ENCODE measurements at places on chromosomes 2 and 18. TPM values are rescaled to one million over a fixed set of nuclear protein-coding genes. Genes with fewer than 3 reads are reported as not detected.

GRCh38 chr2:14746133-14746532 lies 113.6 kb downstream of the LRATD1 start:
- DNase-seq, result no peak

- no peak for DNase-seq
These were observed 382.7 kb upstream of the SALL3 start for GRCh38 chr18:78596794-78597345.

- DNase-seq, result no peak
These were observed 496.7 kb downstream of the NRXN1 start for GRCh38 chr2:50535256-50535655.

- no peak for DNase-seq
These were observed 149.9 kb downstream of the RBM43 start for GRCh38 chr2:151111599-151112278.

GRCh38 chr18:72783530-72783929 lies 84.3 kb downstream of the NETO1 start:
- DNase-seq, result no peak

DNA sequence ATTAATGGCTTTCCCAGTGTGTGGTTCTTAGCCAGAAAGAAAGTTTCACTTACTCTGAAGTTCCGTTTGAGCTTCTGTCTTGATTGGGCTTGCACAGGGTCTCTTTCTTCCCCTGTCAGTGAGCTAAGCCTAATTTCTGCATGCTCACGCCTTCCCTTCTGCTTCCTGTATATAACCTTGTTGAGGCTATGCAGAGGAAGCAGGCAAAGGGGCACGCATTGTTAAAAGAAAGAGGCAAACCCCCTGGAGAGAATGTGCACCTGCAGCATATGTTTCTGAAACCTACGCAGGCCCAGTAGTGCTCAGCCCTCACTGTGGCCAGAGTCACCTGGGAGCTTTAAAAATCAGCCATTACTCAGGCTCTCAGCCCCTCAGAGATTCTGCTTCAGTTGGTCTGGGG lies 14.5 kb upstream of the PLA2R1 start:
- no peak for DNase-seq

DNA sequence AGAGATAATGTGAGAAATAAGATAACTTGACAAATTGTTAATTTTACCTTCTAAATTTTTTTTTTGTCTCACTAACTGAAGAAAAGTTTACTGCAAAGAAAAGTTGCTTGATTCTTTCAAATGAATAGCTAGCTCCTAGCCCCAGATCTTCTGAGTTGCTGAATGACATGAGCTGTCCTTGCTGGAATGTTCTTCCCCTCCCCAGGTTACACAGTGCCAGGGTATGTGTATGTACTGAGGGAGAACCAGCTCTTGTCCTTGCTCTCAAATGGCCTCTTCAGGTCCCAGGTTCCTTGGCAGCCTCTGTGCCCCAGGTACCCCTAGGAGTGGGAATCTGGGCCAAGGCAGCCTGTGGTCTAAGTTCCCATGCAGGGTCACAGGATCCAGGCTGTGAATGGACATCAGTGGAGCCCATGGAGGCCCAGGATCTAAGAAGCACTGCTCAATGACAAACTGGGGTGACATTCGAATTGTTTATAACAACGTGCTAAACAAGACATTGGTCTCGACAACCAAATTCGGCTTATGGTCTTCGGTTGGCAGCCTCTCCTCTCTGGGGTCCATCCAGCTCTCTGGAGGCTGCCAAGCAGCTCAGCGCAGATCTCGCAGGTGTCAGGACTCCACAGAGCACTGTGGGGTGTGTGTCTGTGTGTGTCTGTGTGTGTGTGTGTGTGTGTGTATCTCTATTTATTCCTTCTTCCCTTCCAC lies 17.1 kb upstream of the INO80C start:
- no peak for DNase-seq

DNA sequence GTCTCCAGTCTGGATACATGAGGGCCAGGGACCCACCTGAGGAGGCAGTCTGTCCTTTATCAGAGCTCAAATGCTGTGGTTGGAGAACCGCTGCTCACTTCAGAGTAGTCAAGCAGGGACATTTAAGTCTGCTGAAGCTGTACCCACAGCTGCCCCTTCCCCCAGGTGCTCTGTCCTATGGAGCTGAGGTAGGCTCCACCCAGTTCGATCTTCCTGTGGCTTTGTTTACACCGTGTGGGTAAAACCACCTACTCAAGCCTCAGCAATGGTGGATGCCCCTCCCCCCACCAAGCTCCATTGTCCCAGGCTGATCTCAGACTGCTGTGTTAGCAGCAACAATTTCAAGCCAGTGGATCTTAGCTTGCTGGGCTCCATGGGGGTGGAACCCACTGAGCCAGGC lies 731.4 kb upstream of the HS6ST1 start:
- no peak for DNase-seq

DNA sequence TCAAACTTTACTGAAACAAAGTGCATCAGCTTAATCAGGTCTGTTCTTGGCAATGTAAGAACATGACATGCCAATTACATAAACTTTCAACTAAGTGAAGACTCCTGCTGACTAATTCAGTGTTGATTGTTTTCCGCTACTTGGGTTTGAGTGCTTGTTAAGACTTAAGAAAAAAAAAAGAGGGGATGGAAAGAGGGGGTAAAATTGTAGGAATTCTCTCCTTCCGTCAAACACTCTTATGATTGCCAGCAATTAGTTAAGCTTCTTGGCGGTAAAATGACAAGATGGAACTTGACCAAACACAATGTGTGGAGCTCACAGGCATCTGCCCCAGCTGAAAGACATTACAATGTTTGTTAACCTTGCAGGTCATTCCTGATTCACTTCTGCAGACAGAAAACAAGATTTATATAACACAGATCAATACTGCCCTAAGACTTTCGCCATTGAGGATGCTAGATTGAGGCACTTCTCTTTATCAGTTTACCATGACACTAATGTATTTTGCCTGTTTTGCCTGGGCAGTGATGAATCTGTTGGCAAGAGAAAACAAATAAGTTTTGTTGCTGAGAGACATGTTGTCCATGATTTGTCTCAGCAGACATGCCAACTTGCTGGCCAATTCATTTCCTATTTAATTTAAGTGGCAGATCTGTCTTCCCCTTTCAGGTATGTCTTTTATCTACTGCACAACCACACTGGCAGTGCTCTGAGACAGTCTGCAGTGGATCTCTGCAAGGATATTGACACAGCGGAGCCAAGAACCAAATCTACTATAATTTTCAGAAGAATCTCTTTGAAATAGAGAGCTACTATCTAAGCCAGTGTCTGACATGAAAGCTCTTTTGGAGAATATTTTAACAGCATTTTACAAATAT lies 410.0 kb upstream of the KCNH7 start:
- DNase-seq, result no peak

DNA sequence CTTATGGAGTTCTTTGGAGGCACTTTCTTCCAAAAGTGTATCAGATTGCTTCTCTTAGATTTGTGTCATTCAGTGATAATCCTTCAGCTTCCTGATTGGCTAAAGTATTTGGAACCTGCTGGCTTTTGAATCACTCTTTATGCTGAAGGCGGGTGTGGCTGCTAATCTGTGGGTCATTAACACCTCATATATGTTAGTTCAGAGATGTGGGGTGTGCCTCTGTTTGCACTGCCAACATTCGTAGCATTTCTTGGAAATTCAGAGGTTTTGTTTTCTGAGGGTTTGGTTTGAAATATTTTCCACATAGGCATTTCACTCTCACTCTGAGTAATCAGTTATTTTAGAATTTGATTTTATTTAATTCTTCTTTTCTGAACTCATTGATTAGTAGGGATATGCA lies 1604.4 kb upstream of the ACVR2A start:
- no peak for DNase-seq

- DNase-seq, result no peak
These were observed 141.6 kb downstream of the HDAC4 start for GRCh38 chr2:239259173-239259572.

DNA sequence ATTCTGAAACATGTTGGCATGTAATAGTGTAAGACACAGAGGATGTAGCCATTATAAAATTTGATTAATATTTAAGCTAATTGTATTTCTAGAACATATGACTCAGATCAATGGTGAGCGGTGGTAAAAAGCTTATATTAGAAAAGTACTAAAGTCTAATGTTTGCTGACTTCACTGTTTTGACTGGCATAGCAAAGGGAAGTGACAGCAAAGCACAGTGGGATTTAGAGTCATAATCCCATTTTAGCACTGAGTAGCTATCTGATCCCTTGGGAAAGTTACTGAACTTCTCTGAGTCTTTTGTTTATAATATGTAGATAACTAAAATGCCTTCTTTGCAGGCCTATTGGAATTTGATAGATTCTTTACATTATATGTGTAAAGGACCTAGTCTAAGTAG lies 60.4 kb downstream of the KIAA1328 start:
- DNase-seq, result no peak

- DNase-seq, result no peak
These were observed 29.8 kb downstream of the STARD6 start for GRCh38 chr18:54327818-54328217.

GRCh38 chr2:229475778-229476177 lies 204.7 kb upstream of the PID1 start:
- no peak for DNase-seq

DNA sequence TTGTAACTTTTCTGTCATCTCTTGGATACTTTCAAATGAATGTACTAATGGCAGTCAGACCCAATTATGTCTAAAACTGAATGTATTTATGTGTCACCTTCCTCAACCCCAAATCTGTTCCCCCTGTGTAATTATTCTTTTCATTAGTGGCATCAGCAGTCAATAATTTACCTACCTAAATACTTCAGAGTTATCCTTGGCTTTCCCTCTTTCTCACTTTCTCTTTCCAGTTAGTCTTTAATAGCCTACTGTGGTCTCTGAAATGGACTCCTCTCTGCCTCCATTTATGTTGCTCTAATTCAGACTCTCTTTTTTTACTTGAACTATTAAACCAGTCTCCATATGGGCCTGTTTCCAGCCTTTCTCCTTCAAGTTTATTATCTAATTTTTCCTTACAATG lies 21.0 kb downstream of the C18orf63 start:
- DNase-seq, result no peak

GRCh38 chr18:79608069-79608468 lies 71.5 kb upstream of the CTDP1 start:
- DNase-seq, result no peak

DNA sequence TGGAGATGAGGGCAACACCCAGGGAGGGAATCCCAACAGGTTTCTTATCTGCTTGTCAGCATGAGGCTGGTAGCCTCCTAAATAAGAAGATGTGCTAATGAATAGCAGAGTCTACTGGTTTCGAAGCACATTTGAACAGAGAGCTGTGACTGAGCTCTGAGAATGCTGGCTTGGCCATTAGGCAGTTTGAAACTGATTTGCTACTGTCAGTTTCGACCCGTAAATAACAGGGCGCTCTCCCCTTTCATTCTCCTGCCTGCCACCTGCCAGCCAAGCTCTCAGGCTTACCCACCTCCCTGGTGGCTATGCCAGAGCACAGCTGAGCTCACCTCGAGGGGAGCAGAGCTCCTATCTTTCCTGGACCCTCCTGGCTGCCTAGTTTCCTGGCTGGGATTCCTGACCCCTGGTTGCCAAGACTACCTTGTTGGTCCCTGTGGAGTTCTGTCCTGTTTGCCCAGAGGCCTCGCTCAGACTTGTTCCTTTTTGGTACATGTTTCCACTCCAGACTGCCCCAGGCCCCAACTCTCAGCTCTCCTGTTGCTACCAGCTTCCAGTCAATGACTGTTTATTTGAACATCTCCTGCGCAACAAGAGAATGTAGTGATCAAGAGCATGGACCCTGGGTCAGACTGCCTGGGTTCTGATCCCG lies 102.3 kb upstream of the ALPP start:
- no peak for DNase-seq

DNA sequence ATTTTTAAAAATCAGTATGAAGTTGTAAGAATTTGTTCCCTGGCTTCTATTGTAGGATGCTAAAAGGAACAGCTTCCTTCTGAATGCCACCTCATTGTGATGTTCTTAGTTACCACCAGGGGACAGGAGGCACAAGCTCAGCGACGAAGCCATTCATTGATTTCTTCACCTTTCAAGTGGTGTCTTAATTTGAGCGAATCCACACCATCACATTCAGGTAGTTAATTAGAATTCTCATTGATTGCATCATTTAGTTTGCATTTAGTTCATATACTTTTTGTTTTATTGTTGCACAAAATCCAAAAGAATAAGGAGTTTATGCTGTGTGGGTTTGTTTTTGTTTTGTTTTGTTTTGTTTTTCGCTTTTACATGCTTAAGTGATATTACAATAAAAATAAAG lies 23.1 kb downstream of the CYP27C1 start:
- DNase-seq, result no peak

DNA sequence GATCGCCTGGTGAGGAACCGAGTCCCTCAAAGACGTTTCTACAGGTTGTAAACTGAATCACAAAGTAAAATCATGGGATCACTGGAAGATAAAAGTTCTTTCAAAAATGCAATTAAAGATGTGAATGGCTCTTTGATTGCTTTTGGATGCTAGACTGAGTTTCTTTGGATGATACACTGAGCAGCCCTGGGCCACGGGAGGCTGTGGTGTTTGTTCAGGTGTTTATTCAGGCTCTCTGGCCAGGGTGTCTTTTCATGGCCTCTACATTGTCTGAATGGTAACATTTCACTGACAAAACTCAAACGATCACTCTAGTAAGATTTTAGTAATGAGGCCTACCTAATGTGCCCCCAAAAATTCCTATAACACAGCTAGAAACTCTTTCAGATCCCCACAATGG lies 48.4 kb upstream of the SPATS2L start:
- no peak for DNase-seq

DNA sequence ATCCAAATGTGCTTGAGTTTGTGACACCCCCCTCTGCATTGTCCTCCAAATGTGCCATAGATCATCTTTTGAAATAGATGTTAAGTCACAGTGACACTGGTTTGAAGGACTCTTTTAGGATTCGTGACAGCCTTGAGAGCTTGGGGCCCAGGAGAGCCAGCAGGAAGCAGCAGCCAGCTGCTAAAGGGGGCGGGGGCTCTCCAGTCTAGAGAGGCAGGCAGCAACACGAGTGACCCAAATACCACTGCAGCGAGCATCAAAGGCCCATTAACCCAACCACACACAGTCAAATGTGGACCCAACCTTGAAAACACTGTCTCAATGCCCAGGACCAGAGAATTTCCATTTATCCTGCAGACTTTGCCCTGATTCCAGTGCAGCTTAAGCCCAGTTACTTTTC lies 75.6 kb downstream of the ZBTB7C start:
- no peak for DNase-seq

The RTKN gene
- 14.5 TPM for total RNA-seq

The LYPD1 gene
- total RNA-seq, result 29.2 TPM

The TBR1 gene
- not detected for total RNA-seq

The SPATA3 gene
- not detected for total RNA-seq

The PLCD4 gene
- 0.93 TPM for total RNA-seq

The TGFA gene
- total RNA-seq, result 0.93 TPM

The UCN gene
- total RNA-seq, result 1.4 TPM

The CXCR1 gene
- total RNA-seq, result not detected

The RABL2A gene
- total RNA-seq, result 8.1 TPM

The LYG1 gene
- 1.2 TPM for total RNA-seq

The GALR1 gene
- not detected for total RNA-seq

The VWA3B gene
- not detected for total RNA-seq

The REG1B gene
- total RNA-seq, result not detected

The NT5DC4 gene
- not detected for total RNA-seq

The CNDP1 gene
- not detected for total RNA-seq

The ACTR1B gene
- 62.4 TPM for total RNA-seq

The ASB3 gene
- 17.6 TPM for total RNA-seq
